A549 treated with Hydrocortisone at 1 μM for 4 hours (cell line): ENCODE measurements at places on chromosomes 4 and X. TPM values are rescaled to one million over a fixed set of nuclear protein-coding genes. Genes with fewer than 3 reads are reported as not detected.

Gene TLR2
- 0.59 to 0.71 TPM (median 0.61 TPM) in 5 replicates for total RNA-seq

Gene RTL5
- 2.1 to 2.9 TPM (median 2.3 TPM) in 5 replicates for total RNA-seq

Gene MAGEA11
- 0.06 TPM in 1 of 5 replicates, not detected in the others for total RNA-seq

Gene CENPVL1
- total RNA-seq, result not detected in 5 replicates

Gene USP17L25
- total RNA-seq, result not detected in 5 replicates

Gene SHOX
- total RNA-seq, result not detected in 5 replicates

Gene CLDN22
- not detected in 5 replicates for total RNA-seq

Gene ACOT9
- 98.1 to 106 TPM (median 101 TPM) in 5 replicates for total RNA-seq

Gene XPNPEP2
- not detected in 5 replicates for total RNA-seq

Gene NUDT10
- 0.96 to 1.4 TPM (median 1.0 TPM) in 5 replicates for total RNA-seq

Gene WNK3
- 0.01 to 0.08 TPM (median 0.05 TPM) in 5 replicates for total RNA-seq

Gene ANK2
- 0.71 to 1.6 TPM (median 0.75 TPM) in 5 replicates for total RNA-seq

Gene CENPC
- 2.8 to 4.2 TPM (median 4.0 TPM) in 5 replicates for total RNA-seq

Gene KLB
- total RNA-seq, result 0.05 to 0.16 TPM (median 0.12 TPM) in 5 replicates

Gene PGRMC1
- total RNA-seq, result 133 to 157 TPM (median 148 TPM) in 5 replicates

Gene TMEM175
- 8.6 to 13.9 TPM (median 9.9 TPM) in 5 replicates for total RNA-seq

Gene SSX1
- not detected in 5 replicates for total RNA-seq
